Esophagus squamous epithelium (tissue), 5 donors: ENCODE measurements at places on chromosomes 12 and 14.

DNA sequence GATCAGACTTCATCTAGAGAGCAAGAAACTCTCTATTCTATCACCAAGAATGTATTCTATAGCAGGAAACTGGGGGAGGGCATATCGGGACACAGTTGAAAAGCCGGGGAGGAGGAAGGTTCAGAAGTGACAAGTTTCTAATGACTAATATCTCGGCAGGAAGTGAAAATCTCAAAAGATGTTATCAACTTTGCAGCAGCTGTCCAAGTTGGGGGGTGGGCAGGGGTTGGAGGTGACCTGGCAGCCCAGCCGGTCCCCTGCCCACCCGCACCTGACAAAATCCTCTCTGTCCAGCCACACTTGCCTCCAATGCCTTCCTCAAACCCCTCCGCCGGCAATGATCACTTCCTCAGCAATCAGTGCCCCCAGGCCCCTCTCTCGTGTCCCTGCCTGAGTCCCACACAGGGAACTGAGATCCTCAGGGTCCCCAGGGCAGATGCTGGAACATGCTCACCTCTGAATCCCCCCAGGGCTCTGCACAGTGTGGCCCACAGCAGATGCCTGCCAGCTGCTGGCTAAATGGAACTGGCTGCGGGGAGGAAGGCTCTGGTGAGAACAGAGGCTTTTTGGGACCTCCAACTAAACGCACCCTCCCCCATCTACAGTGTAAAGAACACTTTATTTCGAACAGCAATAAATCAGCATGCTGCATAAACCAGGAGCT lies 43.9 kb downstream of the CCDC88C start:
- DNase-seq = no peak

DNA sequence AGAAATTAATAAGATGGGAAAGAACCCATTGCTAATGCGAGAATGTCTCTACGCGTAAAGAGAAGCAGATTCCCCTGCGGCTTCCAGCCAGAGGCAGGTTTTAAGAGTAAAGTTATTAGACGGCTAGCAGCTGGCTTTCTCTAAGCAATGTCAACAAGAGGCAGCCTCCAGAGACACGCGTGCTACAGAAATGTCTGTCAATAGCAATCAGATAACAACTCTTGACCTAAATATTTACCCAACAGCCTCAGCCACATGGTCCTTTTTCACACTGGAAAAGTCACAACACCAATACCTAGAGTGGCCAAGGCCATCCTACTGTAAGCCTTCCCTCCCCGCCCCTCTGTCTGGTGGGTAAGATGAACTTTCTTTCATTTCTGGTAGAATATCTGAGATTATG lies 146.0 kb upstream of the SFSWAP start:
- DNase-seq = no peak

GRCh38 chr12:1630827-1631591 lies 2.0 kb downstream of the WNT5B start:
- no peak for DNase-seq

GRCh38 chr14:35789651-35790050 lies 19.4 kb downstream of the RALGAPA1 start:
- no peak for DNase-seq

GRCh38 chr12:89756585-89757398 lies 48.2 kb upstream of the ATP2B1 start:
- no peak for DNase-seq

GRCh38 chr12:57611827-57612710 lies 834 bp downstream of the ARHGEF25 start:
- DNase-seq = no peak

DNA sequence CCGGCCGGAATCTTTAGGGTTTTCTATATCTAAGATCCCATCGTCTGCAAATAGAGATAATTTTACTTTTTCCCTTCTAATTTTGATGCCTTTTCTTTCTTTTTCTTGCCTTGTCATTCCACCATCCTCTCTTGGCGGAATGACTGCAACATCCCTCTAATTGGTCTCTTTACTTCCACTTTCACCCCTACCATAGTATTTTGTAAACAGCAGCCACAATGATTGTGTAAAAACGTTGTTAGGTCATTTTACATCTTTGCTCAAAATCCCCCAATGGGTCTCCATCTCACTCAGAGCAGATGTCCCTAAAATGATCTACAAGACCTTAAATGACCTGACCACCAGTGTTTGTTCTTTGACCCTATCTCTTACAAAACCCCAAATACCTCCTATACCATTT lies 80.0 kb upstream of the STAC3 start:
- DNase-seq = no peak

- DNase-seq = no peak
These were observed 86.7 kb downstream of the CALM1 start for GRCh38 chr14:90483571-90483974.

GRCh38 chr12:3309805-3310204 lies 181.2 kb upstream of the PRMT8 start:
- no peak for DNase-seq

DNA sequence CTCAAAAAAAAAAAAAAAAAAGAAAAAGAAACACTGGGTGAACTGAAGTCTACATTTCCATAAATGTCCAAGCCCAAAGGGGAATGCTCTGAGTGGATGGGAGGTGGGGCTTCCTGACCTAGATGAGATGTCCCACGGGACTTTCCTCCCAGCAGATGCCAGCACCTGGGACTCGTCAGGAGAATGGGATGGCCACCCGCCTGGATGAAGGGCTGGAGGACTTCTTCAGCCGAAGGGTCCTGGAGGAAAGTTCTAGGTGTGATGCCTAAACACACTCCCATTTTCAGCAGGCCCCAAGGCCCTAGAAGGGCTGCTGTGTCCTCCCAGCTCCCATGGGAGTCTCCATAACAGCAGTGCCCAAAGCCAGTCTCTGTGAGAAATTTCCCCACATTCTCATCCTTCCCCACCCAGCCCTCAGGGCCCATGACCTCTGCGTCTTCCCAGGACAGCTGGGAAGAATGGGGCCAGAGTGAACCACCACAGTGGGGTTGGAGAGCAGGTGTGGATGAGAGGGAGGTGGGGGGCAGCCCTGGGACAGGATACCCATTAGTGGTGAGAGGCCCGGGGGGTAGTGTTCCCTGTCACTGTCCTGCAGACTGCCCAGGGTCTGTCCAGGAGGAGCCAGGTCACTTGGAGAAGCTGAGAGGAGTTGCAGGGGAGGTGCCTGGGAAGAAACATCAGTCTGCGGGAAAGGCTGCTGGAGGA lies 7.1 kb upstream of the CPNE6 start:
- DNase-seq = no peak

DNA sequence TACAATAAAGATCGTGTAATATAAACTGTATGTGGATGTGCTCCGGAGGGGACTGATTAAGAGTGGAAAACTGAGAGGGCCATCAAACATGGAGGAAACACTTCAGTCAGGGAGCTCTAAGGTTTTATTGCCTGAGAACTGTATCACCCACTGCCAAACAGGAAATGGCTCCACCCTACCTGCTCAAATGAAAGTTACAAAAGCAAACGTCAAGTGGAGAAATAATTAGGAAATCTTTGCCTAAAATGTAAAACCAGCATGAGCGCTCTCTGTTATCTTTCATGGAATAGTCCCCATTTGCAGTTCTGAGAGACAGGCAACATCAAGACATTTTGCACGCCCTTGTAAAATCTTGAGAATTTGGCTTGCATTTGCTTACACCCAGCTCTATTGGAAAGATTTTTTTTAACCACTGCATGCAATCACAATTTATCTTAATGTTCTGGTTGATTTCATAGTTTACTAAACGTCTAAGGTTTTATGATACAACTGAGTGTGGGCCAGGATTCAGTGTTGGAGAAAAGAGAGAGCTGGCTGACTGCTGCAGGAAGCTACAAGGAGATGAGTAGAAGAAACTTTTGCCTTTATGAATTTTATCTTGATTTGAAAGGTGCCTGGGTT lies 344.0 kb upstream of the PRICKLE1 start:
- DNase-seq = no peak

GRCh38 chr12:21851151-21851550 lies 76.6 kb upstream of the KCNJ8 start:
- no peak for DNase-seq

DNA sequence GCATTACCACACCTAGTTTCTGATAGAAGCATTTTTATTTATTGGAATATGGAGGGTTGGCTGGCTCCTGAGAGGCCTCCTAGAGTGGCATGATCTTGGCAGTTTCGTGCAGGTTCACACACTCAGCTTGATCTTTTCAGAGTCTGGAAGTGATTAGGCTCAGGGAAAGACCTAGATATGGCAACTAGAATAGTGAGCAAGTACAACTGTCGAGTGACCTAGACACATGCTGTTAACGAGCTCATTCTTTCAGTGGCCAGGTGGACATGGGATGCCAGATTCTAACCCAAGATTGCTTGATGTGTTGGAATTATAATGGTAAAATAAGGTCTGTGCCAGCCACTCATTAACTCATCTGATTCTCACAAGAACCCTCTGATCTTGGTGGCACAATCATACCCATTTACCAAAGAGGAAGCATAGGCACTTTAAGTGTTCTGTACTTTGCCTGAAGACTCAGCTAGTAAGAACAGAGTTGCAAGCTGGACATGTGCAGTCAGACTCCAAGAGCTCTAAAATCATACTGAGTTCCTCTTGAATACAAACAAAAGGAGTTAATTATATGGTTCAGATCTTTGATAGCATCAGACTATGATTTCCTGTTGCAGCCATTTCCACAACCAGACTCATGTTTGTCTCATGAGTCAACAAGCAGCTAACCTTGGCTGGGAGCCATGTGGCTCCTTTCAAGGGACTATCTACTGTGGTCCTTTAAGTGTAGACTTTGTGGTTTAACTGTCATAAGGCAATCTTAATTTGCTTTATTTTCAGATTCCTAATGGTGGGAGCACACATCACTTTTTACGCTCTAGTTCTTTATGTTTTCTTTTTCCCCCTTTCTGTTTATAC lies 144.2 kb downstream of the PLEKHA5 start:
- DNase-seq = no peak

- no peak for DNase-seq
These were observed 95.8 kb downstream of the C12orf42 start for GRCh38 chr12:103399986-103400385.

DNA sequence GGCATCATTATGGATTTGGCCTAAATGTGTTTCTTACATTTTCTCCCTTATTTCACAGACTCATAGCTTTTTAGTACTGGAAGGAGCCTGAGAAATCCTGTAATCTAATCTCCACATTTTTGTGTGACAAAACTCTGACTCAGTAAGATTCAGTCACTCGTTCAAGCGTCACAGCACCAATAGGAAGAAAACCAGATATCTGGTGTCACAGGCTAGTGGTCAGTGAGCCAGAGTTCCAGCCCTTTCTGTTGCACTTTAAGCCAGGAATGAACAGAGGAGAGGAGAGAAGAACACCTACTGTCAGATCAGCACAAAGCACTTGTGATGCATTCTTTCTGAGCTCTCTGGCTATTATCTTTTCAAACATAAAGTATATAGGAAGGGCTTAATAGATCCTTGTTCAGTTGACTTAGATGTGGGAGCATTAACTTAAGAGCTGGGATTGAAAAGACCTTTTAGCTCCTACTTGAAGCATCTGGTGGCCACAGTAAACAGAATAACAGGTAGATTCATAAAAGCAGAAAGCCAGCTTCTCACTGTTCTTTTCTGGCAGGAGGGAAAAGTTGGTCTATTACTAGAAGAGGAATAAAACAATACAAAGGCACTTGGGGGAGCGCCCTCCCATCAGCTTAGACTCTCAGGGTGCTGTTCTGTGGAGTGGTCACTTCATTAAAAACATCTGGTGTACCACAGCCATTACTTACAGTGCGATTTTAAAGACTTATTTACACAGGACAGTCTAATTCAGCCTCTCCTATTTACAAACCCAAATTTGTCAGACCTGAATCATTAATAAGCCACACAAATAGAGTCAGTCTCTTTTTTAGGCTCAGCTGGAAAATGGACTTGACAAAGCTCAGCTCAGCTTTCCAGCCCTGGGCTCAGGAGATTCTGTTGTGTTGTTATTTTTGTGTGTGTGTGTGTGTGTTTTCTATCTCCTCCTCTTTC lies 12.2 kb upstream of the NID2 start:
- DNase-seq = no peak

GRCh38 chr14:68795597-68796417 lies 2.9 kb upstream of the ZFP36L1 start:
- no peak for DNase-seq

GRCh38 chr14:92644171-92644969 lies 104.1 kb downstream of the LGMN start:
- no peak for DNase-seq

DNA sequence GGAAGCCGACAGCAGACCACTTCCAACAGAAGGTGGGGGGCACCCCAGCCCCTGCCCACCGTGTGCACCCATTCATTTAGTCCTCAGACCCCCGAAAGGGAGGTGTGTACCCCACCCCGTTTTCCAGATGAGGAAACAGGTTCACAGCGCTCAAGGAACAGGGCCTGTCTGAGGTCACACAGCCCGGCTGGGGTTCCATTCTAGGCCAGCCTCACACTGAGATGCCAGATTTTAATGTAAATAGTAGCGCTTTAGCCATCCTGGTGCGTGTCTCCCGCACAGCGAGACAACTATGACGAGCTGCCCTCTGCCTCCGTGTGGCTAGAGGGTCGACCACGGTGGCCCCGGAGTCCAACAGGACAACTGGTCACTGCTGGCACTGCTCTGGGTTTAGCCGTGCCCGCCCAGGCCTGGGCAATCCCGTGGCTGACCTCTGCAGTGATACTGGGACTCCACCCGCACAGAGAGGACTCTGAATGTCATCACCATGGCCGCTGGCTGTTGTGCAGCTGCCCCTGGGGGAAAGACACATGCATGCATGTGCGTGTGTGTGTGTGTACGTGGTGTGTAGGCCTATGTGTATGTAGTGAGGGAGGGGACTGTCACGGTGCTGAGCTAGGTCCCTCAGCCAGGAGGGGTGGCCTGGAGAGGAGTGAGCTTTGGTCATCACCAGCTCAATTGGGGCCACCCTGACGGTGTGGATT lies 31.6 kb downstream of the BEGAIN start:
- DNase-seq = no peak

DNA sequence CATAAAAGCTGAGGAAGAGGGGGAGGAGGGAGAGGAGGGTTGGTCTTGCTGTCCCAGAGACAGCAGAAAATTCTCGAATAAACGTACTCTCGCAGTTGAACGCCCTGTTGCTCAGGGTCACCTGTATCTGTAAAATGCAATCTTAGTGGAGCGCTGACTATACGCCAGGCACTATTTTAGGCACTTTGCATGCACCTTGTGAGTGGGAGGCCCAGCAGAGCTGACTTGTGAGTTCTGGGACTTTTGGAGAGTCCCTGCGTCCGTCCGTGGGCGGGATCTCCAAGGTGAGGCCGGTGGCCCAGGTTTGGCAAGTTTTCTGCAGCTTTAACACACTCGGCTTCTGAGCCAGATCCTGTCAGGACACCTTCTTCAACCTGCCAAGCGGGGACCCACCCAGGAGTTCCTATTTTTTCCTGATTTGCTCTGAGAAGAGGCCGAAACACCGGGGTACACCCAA lies 32.5 kb upstream of the PLEKHG6 start:
- DNase-seq = no peak

- DNase-seq = no peak
These were observed 294.6 kb downstream of the FLRT2 start for GRCh38 chr14:85824526-85824925.

GRCh38 chr14:91681118-91681517 lies 50.8 kb downstream of the CATSPERB start:
- DNase-seq = no peak

DNA sequence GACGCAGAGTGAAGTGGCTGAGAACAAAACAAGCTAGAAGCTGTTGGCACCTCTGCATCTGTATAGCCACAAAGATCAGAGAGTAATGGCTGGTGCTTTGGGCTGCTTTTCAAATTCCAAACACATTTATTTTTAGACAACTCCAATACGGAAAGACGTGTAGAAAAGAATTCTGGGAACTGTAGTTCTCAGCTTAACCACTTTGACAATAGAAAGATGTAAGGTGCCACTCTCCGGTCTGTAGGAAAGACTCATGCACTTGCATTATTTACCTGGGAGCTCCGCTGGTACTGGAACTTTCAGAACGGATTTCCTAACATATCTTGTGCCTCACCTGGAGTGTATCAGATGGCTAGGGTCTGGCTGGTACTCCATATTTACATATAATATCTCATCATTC lies 1.8 kb upstream of the OR4K2 start:
- no peak for DNase-seq
